GM20000 (cell line): ENCODE measurements at places on chromosomes 3 and 15.

DNA sequence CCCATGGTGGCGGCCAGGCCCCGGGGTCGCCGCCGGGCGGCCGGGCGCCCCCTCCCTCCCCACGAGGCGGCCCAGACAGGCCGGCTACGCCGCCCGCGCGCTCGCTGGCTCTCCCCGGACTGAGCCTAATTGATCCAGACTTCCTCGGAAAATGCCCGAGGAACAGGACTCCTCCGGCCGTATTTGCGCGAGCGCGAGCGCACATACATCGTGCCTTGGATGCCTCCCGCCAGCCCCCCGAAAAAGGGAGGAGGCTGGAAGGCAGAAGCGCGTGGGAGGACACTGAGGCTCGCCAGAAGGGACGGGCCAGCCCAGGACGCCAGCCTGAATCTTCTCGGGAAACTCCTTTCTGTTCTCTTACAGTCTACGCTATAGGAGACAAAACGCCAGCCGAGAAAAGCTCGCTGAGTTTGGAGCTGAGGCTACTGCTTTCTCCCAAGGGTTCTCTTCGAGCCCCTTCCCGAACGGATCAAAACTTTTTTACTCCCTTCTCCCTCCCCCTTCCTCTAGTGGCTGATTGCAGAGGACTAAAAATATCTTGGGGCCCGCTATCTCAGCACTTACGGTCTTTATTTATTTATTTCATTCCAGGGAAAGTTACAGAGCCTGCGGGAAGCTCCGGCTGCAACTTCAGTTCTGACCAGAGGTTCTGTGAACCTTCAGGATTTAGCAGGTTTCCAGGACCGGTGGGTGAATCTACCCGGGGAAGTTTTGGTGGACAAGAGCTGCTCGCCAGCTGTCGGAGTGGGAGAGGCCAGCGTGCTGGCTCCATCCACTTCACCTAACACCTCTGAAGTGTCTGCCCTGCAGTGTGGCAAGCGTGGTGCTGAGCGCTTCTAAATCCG, at the start of gene PDZRN3:
Gene PDZRN3 (minus strand): TSS at position 121 of the 845 bp plus-strand sequence.
- no peak for DNase-seq

DNA sequence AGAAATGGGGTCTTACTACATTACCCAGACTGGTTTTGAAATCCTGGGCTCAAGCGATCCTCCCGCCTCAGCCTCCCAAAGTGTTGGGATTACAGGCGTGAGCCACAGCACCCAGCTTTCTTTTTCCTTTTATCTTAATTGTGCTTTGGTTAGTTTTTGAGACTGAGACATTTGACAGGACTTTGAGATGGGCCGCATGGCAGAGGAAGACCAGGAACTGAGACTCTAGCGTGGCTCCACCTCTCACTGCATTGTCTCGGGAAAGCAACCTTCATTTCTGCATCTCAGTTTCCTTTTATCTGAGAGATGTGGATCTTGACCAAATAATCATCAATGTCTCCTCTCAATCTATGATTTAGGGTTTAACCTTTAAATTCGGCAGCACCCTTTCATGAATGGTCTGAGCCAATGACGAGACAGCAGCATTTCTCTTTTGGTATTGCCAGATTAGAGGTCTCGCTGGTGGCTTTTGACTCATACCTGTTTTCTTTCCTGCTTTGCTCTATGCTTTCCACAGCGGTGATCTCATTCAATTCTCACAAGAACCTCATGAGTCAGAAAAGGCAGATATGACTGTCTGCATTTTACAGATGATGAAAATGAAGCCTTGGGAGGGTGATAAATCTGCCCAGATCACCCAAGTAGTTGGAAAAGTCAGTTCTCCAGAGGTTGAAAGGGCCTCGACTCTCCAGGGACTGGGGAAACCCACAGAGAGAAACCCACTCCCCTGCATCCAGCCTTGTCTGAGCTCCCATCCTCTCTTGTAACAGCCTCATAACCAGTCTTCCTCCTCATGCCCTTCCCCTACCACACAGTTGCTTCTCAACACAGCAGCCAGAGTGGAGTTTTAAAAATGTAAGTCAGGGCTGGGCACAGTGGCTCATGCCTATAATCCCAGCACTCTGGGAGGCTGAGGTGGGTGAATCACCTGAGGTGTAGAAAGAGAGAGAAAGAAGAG, 84.8 kb upstream of the FOXB1 start:
- DNase-seq = peak; percentile 58

GRCh38 chr3:66467996-66468735, 32.7 kb downstream of the LRIG1 start:
- no peak for DNase-seq

GRCh38 chr3:71512000-71512399, 71.5 kb downstream of the FOXP1 start:
- DNase-seq = peak; percentile 28

DNA sequence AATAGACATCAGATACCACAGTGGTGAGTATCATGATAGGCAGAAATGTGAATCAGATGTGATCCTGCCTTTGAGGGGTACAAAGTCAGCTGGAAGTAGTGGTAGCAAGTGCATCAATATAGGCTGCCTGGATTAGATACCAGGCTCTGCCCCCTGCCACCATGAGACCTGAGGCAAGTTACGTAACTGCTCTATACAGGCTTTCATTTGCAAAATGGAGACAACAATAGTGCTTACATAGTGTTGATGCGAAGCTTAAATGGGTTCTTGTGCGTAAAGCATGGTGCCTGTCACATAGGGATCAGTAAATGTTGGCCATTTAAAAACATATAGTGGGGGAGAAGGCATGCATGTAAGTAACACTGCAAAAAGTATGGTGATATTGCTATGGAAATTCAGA, 158.0 kb downstream of the RYR3 start:
- no peak for DNase-seq

DNA sequence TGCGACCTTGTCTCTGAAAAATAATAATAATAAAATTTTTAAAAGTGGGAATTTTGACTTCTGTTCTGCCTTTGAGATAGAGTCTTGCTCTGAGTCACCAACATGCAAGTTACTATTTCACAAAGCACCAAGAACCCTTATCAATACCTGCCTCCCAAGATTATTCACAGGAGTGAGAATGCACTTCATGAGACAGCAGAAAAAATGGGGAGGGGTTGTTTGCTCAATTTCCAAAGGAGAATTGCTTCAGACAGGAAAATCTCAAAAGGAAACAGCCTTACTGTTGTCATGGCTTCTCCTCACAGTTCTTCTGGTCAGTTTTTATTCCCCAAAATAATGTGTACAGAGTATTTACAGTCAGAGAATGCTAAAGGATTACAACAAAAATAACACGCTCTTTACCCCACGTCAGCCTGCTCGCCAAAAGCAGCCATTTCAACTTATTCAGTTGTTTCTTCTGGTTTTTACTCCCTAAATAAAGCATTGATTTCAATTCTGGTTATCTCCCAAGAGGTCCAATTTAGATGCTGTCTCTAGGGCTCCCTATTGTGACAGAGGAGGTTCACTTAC, 89.0 kb downstream of the PPCDC start:
- no peak for DNase-seq

GRCh38 chr15:77160562-77161478, 89.9 kb upstream of the TSPAN3 start:
- DNase-seq = peak; percentile 16

DNA sequence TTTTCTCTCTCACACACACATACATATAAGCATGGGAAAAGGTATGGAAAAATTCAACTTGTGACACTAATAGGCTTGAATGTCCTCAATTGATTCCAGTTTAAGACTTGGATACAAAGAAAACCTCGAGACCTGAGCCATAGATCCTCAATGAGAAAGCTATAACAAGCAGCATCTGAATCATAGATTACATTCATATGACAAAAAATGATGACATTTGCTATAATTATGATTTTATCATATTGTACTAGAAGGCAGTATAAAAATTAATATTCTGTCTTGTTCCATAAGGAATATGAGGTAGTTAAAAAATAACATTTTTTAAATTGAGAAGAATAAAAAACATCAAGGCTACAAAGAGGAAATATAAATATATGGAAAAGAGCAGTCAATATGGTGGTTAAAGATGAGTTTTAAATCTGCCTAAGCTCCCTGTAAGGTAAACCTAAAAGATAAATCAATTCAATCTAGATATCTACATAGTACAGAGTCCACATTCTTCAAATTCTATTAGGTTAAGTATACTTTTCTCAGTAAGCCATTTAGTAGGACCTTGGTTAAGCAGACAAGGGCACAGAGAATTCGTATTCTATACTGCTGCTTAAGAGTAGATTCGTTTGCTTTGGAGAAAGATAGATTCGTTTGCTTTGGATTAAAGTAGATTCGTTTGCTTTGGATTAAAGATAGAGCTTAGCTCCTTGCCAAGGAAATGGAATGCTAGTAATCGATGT, 175.7 kb downstream of the STAG1 start:
- DNase-seq = no peak

- no peak for DNase-seq
Observed at GRCh38 chr15:95442107-95442719, 888.3 kb upstream of the NR2F2 start.

- DNase-seq = no peak
Observed at GRCh38 chr3:100097919-100098783, 16.1 kb downstream of the FILIP1L start.

GRCh38 chr3:66115858-66116654, 77.3 kb upstream of the MAGI1 start:
- no peak for DNase-seq

- no peak for DNase-seq
Observed at GRCh38 chr3:121641127-121641526, 19.6 kb downstream of the HCLS1 start.

DNA sequence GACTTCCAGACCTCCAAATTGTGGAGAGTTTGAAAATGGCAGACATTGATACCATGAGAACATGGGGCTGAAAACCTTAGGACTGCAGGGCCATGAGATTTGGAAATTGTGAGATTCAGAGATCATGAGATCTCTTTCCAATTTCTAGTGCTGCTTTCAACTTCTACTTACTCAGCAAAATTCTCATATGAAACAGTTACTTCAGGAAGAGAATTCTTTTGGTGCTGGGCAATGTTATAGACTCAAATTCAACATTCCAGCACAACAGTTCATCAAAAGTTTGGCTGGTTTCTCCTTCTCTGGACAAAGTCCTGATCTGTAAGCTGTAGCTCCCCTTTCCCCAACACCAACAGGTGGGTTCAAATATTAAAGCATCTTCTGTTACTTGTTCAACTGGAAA, 506.9 kb upstream of the NECTIN3 start:
- DNase-seq = no peak

DNA sequence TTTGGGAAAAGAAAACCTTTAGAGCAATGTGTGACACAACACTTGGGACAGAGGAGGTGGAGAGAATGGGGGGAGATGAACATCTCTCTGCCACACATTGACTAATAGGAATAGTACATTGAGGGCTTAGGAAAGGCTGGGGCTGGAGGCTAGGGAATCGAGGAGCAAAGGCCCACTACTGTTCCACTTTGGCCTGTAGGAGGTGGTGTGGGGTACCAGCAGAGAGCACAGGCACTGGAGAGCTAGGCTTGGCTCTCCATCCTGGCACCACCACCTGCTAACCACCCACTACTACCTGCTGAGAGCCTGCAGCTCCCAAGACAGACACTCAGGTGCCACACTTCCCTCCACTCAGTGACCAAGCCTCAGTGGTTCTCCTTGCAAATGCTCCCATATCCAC, 19.4 kb downstream of the CCDC32 start:
- DNase-seq = no peak

DNA sequence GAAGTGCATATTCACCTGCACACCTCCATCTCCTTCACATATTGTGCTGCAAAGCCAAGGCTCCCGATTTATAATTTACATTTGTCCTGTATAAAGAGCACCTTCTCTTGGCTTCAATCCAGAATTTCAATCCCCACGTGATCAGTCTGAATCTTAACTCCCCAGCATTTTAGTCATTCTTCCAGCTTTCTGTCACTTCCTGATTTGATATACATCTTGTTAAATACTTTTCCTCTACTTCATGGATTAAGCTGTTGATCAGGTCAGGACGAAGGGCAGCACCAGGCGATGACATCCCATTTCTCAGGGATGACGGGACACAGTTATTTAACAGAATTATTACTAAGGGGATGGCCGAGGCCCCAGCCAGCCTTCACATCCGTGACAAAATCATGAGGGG, 212.5 kb downstream of the EPHB1 start:
- DNase-seq = no peak

DNA sequence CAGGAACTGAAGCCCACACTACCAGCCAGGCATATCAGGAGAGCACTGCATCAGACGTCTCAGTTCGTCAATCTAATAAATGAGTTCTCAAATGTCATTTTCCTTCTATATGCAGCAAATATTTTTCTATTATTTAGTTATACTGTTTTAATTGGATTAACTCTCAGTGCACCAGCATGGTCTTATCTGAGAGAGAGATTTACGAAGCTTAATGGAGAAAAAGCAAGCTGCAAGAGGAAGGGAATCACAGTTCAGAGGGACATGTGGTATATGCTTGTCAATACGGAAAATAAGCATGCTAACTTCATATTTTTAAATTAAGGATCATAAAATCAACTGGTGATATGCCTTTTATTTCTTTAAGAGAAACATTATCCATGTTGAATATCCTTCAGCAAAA, 213.1 kb upstream of the NECTIN3 start:
- no peak for DNase-seq

DNA sequence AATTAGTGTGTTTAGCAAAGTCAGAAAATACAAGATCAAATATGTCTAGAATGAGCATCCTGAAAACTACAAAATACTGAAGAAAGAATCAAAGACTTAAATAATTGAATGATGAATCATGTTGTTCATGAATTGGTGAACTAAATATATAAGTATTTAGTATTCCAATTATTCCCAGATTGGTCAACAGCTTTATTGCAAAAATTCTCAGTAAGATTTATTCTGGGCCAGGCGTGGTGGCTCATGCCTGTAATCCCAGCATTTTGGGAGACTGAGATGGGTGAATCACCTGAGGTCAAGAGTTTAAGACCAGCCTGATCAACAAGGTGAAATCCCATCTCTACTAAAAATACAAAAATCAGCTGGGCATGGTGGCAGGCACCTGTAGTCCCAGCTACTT, 250.0 kb upstream of the NECTIN3 start:
- no peak for DNase-seq

GRCh38 chr15:61753018-61753710, 307.1 kb downstream of the VPS13C start:
- DNase-seq = no peak

DNA sequence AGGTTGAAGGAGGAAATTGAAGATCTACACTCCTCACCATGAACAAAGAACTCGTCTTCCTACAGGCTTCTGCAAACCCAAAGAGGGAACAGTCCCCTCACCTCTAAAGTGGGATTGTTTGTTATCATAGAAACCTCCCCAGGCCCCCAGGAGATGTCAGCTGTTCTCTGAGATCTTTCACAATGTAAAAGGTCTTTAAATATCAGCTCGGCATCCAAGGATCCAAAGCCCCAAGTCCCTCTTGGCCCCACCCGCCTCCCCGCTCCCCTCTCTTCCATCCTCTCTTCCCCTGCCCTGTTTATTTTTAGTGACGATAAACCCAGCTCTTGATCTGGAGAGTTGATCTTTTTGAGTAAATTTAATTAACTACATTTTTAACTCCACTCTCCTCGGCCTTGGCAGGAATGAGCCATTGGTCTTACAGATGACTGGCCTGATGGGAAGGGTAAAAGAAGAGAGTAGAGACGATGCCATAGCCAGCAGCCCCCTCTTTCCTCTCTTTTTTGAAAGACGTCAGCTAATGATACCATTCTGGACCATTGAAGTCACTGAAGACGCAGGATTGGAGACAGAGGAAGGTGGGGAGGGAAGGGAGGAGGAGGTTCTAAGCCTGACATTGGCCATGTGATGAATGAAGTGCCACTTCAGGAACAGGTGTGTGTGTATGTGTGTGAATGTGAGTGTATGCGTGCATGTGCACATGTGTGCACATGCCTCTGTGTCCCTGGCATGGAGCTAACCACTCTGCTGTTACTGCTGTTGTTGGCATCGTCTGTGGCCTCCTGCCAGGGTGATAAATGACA, 521.8 kb downstream of the NTRK3 start:
- no peak for DNase-seq
